Stimulated activated CD4-positive, alpha-beta T cell treated with anti-CD3 and anti-CD28 coated beads, Interleukin-12 subunit alpha, Interleukin-12 subunit beta, amount 100 ng/mL, for 48 hours (primary cell): ENCODE measurements at places on chromosomes 3 and 15.
A peak's percentile ranks its signal among the peaks of the same experiment; 100 is the strongest.

DNA sequence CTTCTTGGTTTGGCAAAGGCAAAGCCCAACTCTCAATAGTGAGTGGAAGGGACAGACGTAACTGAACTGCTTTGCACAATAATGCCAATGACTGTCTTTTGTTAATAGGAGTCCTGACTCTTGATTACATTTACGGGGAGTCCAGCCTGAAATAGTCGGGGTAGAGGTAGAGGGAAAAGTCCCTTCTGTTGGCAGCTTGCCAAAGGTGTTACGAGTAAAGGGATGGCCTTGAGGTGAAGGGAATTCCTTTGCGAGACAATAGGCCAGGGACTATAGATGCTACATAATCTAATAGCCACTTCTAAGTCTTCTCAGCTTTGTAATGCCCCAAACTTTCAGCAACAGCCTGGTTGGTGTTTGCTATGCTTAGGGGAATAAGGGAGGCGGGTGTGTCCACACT lies 2.2 kb upstream of the SENP2 start:
- DNase-seq: no peak

- no peak for DNase-seq
Observed at GRCh38 chr3:158381262-158381868, 189.6 kb upstream of the MLF1 start.

DNA sequence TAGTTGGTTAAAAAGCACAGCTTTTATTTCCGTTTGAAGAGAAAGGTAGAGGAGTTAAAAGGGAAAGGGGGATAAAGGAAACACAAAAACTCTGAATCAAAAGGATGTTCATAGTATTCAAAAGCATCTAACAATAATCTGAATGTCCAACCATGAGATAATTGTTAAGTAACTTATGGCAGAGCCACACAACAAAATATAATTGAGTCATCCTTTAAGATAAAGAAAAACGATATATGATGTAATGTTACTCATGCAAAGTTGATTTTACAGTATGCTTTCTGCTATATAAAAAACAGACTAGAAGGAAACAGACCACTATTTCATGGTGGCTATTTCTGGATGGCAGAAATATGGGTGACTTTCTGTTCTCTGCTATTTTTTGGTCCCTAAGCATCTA lies 3.9 kb downstream of the XPC start:
- DNase-seq: no peak

GRCh38 chr15:59178151-59178695 lies 28.4 kb upstream of the LDHAL6B start:
- no peak for DNase-seq

- peak; percentile 1 for DNase-seq
Observed at GRCh38 chr15:59657635-59658125, 365 bp upstream of the GTF2A2 start.

DNA sequence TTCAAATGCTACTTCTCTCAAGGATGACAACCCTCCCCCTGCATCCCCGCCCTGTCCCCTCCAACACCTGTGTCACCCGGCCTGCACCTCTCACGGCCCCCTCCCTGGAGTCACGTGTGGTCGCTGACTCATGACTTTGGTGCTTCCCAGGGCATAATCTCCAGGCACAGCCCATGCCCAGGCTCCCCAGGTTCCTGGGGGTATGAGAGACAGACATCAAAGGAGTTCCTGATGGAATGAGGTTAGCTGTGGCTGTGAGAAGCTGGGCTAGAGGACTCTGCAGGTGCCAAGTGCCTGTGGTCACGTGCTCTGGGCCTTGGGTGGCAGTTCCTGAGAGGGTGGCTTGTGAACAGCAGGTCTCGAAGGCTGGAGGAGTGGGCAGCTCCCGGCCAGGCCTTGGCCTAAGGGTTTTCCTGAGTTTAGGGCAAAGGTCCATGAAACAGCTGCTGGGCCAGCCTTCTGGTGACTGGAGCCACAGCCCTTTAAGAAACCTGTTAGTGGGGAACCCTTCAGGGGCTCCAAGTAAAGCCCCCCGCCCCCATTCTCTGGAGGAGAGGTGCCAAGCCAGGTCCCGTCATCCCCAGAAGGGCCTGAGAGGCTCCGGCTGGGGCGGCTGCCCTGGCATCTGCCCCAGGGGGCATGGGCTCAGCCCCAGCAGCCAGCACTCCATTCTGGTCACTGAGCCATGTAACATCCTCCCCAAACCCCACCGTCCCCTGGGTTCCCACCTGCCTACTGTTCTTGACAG lies 230.0 kb downstream of the XXYLT1 start:
- DNase-seq: no peak

DNA sequence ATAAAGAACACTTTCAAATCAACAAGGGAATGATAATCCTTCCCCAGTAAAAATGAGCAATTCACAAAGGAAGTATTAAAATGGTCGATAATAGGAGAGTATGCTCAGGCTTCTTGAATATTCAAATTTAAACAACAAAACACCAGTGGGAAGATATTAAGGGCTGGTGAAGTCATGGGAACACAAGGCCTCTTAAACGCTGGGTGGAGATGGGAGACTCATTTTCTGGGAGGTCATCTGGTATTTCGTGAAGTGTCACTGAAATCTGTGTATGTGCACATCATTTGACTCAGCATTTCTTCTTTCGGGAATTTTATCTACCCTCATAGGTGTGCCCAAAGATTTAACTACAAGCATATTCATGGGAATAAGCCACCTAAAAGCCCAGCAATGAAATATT lies 40.1 kb upstream of the CTXND1 start:
- DNase-seq: no peak

GRCh38 chr15:99249270-99249841 lies at the start of gene TTC23:
Gene TTC23, minus strand, starts transcription at chr15:99249581. Its CDS starts 20,869 bp downstream, at chr15:99228712.
- DNase-seq: no peak

DNA sequence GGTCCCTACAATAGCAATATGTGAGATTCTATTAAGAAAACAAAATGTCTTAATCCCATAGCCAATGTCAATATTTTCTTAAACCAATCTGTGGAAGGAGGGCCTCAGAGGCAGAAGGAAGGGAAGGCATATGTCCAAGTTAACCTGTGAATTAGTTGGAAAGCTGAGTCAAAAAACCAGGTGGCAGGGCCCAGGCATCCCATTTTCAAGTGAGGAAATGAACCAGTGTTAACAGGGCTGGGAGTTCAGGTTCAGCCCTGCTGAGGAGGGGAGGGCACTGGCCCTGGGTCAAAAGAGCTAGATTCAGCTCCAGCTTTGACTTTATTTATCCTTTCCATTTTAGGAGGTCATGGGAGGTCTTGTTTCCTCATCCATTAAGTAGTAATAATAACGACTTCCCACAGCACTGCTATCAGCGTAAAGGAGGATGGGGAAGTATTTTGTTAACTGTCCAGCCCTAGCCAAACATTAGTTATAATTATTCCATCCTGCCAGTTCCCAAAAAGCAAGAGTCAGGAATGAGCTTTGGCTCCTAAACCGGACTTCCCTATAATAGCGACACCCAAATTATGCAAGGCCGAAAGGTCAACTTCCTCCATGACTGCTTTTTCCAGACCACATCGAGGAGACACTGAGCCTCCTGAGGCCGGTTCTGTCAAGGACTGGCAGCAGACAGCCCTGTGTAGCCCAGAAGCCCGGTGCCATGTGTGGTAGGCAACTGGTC lies 3.2 kb downstream of the MASP1 start:
- DNase-seq: no peak

- no peak for DNase-seq
Observed at GRCh38 chr3:139124197-139124596, 79.5 kb upstream of the PRR23C start.

DNA sequence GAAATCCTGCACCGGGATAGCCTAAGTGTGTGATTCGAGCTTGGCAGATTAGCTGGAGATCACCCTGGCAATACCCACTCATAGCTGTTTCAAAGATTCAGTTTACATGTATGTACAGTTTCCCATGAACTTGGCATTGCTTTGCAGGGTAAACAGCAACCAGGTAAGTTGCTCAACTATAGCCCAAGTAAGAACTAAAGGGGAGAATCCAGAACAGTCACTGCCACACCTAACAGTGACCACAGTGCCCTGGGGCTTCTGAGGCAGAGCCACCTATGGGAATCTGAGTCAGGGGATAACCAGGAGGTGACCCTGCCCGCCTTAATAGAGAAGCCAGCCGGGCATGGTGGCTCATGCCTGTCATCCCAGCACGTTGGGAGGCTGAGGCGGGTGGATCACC lies 15.9 kb downstream of the CDAN1 start:
- no peak for DNase-seq

GRCh38 chr3:69110941-69111546 lies 11.4 kb downstream of the LMOD3 start:
- DNase-seq: no peak

DNA sequence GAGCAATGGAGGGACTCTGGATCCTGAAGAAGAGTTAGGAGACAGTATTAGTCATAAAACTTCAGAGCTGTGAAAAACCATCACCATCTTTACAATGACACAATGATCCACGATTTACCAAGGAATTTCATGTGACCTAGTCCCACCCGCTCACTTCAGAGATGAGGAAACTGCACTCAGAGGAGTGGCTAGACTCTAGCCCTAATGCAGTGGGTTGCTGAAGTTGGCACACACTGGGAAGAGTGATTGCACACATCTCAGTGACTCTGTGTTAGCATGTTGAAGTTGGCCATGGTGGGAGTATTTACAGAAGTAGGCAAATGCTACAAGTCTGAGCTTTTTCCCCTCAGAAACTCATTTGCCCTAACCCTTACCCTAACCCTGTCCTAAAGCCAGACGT lies 35.2 kb upstream of the SPATA12 start:
- DNase-seq: no peak

DNA sequence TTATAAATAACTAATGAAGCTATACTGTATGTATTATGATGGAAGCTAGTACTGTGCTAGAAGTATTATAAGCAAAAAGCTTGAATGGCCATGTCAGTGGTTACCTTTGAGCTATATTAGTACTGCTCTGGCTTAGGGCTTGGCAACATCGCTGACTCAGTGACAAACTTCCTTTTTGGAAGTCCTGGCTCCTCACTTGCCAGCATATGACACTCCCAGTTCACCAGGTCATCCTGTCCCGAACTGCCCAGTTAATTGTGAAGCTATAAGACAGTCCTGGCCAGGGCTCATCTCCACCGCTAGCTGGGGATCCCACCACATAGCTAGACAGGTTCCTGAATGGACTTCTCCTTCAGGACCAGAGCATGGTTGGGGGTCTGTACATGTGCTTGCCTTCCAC lies 31.9 kb downstream of the RAB8B start:
- no peak for DNase-seq

DNA sequence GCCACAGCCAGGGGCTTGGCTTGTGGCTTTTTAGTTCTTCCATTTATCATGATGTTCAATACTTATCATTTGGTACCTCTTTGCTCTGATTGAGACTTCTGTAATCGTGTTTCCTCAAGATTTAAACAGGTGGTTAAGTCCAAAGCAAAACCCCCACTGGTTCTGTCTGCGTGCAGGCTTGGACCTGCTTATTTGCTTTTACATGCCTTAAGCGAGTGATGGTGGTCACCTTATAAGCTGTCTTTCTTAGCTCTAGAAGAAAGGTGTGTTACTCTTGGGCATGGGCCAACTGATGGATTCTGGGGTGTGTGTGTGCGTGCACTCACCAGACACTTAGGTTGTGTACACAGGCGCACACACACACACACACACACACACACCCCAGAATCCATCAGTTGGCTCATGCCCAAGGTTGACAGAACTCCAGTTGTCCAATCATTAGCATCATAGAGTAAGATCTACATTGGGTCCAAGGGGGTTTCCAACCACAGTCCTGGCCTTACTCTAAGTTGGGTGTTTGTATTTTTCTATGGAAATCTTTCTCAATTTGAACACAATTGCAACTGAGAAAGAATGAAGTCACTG lies 1.2 kb downstream of the MYZAP start:
- no peak for DNase-seq
